ENCODE measurements at places on chromosomes 13 and 19.

- DNase-seq, result no peak
Measured at GRCh38 chr13:97030705-97031452, 36.6 kb upstream of the OXGR1 start.

DNA sequence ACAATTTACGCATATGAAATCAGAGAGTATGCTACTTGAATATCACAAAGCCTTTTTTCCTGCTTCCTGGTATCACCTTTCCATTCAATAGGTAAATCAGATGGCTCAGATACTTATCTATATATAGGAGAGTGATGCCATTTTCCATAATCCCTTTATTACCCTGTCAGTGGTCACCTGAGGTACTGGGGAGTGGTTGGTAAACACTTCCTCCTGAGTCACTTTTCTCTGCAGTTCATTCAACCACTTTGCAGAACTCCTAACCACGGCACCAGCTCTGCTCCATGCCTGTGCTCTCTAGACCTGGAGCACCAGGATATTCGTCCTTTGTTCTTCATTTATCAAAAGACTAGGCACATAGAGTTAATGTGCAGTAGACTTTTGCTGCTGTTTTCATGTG, 748.5 kb upstream of the KLHL1 start:
- no peak for DNase-seq

- DNase-seq, result no peak
Measured at GRCh38 chr13:73819711-73820110, 314.5 kb downstream of the KLF12 start.

DNA sequence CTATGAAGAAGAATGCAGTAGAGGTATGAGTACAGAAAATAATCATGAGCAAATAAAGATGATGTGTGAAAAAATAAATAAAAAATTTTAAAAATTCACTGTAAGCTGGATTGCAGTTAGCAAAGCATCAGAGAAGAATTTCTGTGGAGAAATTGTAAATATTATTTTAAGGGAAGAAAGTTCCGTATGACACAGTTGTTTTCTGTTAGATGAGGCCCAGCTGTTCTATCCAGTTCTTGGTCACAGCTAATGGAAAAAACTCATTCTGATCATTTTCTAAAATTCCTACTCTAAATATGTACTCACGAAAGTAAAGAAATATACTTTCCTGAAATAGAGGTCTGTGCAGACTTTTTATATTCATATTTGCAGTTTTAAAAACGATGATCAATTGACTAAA, 578.8 kb downstream of the DCT start:
- DNase-seq, result no peak

- DNase-seq, result no peak
Measured at GRCh38 chr13:43159026-43159461, 135.7 kb downstream of the DNAJC15 start.

GRCh38 chr19:12293777-12294248, 870 bp downstream of the ZNF44 start:
- peak; percentile 63 for DNase-seq

- DNase-seq, result no peak
Measured at GRCh38 chr13:91135376-91135775, 212.1 kb upstream of the MIR17HG start.

DNA sequence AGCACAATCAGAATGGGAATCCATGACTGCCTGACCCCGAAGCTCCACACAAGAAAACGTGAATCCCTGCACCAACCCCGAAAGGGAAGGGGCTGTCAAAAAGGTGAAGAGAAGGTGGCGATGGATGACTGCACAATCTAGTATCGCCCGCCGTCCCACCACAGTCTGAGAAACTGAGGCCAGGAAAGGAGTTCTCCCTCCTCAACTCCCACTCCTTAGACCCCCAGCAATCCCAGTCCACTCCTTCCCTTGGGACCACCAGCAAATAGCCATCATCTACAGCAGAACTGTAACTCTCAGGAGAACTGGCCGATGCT, 451 bp downstream of the NOSIP start:
- DNase-seq, result no peak

- DNase-seq, result no peak
Measured at GRCh38 chr13:111531505-111531904, 211.1 kb downstream of the TEX29 start.

DNA sequence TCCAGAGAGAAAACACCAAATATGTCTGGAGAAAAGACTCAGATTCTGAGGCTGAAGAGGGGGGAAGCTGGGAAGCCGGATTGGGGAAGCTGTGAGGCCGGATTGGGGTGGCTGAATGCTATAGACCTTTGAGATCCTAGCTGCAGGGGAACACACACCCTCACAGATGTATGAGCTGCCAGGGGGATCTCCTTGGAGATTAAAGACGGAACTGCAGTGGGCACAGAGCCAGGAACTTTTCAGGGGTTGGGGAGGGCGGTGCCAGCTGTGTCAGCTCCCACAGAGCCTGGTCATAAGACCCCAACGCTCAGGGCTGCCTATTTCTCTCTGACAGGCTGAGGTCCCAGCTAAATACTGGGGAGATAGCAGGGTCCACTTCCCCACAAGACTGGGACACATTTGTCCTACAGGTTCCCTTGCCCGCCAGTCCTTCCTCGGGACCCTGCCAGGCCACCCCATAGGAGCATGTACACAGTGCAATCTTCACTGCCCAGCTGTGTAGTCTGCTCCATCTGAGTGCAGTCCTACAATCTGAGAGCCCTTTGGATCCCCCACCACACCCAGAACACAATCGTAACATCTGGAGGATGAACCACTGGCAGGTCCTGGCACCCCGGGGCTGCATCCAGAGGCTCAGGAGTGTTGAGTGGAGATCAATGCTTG, 1893.9 kb downstream of the PCDH9 start:
- DNase-seq, result no peak
